ENCODE measurements at places on chromosomes 4 and X.

- DNase-seq, result no peak
Observed at GRCh38 chr4:18914182-18914581, 892.6 kb upstream of the LCORL start.

- no peak for DNase-seq
Observed at GRCh38 chr4:5874811-5875449, 18.0 kb downstream of the CRMP1 start.

DNA sequence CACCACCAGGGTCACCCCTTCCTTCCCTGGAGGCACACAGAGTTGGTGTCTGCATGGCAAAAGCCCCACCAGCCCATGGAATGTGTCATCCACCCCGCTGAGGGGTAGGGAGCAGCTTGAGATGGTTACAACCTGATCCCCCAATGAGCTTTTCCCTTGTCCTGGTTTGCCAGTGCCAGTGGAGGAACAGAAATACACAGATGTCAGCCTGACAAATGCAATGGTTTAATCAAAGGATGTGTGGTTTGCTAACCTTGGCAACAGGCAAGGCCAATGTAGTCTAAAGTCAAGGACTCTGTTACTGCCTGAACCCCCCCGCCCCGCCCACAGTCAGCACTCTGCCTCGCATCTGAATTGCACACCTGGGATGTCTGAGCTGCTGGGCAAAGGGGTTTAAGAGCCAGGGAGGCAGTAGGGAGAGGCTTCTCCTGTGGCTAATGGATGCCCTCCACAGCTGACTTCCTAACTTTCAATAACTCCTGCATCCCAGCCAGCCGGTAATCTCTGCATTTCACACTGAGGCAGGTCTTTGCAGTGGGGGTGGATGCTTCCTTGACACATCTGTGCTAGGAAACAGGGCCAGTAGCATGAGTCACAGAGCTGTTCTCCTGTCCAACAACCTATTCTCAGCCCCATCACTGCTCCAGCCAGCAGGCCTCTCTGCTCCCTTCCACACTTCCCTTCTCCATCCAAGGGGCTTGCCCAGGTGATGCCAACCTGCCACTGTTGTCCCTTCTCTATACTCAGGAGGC is 137.5 kb downstream of the AMMECR1 start:
- DNase-seq, result no peak

- no peak for DNase-seq
Observed at GRCh38 chr4:41258783-41259182, 2.1 kb downstream of the UCHL1 start.

DNA sequence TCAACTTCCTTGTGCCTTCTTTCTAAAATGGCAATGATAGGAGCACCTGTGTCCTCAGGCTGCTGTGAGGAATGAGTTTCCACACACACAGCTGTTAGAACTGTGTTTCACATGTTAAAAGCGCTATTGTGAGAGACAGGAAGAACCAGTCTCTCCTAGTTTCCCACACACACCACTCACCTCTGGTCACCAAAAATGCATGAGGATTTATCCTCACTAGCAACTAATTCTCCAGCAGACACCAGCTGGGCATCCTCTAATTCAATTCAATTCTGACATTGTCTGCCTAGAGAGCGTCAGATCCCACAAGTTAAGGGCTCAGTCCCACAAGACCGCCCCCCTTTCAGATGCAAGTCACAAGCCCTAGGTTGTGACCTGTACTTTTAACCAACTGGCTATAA is 29.0 kb upstream of the SLC2A9 start:
- DNase-seq, result no peak

- no peak for DNase-seq
Observed at GRCh38 chrX:67207912-67208311, 335.9 kb upstream of the AR start.

GRCh38 chr4:141921293-141921692 is 284.9 kb downstream of the IL15 start:
- DNase-seq, result no peak

DNA sequence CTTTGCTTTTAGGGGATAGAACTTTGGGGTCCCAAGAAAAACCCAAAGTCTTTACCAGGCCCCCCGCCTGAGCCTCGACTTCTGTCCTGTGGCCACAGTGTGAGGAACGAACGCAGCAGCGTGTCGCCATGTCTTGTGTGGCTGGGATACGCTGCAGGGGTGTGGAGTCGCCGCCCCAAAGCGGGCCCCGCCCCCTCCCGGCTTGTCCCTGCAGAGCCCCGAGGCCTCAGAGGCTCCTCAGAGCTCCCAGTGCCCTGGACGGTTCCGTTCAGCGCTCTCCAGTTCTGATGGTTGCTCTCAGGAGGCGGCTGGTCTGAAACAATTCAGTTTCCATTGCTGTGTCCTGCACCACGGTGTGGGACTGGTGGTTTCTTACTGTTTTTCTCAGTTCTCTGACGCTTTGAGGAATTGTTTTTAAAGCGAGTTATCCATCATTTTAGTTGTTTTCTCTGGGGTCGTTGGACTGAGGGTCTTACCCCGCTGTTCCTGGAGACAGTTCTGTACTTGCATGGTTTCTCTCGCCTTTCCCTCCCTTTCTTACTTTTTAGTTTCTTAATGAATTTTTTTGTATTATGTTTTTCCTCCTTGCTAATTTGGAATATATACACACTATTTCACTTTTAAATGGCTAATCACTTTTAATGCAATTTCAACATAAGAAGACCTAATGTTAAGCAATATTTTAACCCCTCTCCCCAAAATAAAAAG is 1.6 kb upstream of the IDUA start:
- DNase-seq, result peak; percentile 66

DNA sequence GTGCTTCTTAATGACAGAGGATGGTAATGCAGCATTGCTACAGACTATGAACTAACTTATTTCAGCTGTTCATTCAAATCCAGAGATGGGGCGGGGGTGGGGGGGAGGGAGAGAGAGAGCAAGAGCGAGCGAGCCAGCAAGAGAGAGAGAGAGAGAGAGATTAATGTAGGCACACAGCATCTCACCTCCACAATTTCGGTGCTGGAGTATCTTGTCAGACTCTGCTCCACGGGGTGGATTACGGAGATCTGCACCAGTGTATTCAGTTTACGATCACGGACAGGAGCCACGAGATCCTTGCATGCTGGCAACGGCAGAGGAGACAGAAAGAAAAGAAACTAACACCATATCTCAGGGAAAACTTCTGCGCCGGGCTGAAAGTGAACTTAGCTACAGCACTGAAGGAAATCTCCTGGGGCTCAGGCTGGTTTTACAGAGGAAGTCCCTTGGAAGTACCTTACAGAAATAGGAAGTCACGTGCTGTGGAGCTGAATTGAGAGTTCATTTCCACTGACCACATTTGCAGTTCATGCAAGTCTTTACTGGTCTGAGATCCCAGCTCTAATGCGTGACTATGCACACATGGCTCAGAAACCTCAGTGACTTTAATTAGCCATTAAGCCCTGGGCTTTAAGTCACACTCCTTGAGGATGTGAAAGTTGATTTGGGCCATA is 440.9 kb downstream of the INPP4B start:
- peak; percentile 37 for DNase-seq

Measured in stimulated activated CD8-positive, alpha-beta memory T cell treated with anti-CD3 and anti-CD28 coated beads, Interleukin-15, amount 100 ng/mL, for 48 hours (primary cell).